NCI-H1105 (cell line): ENCODE measurements at places on chromosomes 7 and 10.

- no peak for DNase-seq
Measured at GRCh38 chr10:33248638-33249037, 85.8 kb downstream of the NRP1 start.

GRCh38 chr10:126686719-126687118 lies 16.2 kb upstream of the C10orf90 start:
- DNase-seq: no peak

DNA sequence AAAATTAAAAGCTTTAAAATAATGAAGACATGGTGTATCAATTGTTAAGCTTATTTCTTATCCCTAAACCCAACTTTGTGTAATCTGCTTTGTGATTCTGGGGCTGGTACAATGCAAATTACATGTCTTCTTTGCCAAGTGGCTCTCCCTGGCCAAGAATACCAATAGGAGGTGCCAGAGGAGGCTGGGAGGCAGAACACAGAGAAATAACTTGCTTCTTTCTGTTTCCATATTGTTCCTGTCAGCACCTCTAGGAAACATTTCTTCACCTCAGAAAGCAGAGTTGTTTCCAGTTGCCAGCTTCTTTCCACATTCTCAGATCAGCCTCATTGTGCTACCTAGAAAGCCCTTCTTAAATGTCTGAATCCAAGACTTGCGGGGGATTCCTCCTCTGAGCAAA lies 174.4 kb downstream of the MDFIC start:
- no peak for DNase-seq

- DNase-seq: no peak
Measured at GRCh38 chr7:105027176-105027853, 13.3 kb downstream of the KMT2E start.

DNA sequence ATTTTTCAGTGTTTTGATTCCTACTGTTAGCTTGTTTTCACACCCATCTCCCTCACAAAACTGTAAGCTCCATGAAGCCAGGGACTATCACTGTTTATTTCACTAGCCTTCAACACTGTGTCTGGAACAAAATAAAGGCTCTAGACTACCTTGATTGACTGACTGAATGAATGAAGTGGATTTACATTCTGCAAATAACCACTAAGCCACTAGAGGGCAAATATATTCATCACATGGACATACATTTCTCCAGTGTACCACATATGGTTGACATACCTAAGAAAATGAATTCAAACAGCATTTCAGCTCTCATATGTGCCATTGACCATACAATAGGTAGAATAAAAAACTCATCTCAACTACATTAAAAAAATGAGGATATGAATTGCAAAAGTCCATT lies 185.9 kb downstream of the RAB11FIP2 start:
- DNase-seq: no peak

DNA sequence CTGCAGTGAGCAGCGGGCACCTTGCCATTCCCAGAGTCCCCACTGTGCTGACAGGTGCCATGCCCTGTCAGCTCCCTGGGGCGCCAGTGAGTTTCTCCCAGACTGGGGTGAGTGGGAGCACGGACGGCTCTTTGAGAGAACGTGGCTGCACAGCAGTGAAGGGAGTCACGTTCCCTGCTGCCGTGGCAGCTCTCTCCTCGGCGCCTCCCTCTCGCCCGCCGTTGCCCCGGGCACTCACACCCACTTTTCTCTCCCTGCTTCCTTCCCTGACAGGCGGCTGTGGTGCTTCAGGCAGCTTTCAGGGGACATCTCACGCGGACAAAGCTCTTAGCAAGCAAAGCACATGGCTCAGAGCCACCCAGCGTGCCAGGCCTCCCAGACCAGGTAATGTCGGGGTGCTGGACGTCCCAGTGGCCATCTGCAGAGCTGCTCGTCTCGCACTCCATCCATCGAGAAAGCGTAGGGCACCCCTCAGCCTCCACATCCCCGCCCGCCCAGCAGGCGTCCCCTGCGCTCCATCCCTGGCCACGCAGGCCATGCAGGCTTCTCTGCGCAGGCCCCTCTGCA lies 27.1 kb upstream of the TTYH3 start:
- no peak for DNase-seq

- DNase-seq: no peak
Measured at GRCh38 chr10:35203745-35204144, 77.1 kb downstream of the CREM start.

DNA sequence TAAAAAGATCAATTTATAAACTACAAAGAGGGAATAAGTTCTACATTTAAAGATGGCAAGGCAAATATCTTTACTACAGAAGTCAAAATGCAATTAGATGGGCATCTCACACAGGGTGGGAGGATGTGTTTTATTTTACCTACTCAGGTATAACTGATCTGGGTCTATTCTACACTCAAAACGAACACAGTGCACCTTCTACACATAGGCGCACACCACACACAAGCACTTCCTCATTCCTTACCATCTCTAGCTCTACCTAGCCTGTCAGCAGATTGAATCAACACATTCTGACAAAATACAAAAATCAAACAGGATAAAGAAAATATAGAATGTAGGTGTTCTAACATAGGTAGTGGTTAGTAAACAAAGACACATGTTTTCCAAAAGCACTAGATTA lies 64.8 kb downstream of the SGCE start:
- DNase-seq: no peak

DNA sequence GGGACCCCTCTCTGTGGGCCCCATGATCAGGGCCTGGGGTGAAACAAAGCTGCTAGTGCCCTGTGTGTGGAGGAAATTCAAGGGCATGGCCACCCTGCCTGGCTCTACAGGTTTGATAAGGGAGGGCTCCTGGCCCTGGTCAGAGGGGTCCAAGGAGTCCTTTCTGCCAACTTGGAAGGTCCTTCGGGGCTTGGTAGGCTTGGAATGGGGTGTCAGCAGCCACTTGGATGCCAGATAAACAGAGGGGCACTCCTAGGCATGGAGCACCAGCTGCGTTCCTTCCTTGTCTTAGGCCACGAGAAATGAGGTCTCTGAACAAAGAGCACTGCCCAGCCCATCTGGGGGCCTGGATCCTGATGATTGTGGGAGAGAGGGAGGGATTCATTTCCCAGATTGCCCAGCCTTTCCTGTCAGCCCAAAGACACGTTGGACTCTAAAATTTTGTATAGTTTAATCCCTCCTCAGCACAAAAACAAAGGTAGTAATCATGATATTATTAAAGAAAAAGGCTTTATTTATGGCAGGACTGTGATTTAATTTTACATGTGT lies 5.1 kb downstream of the MTURN start:
- no peak for DNase-seq
